ENCODE measurements at places on chromosomes 11 and 22.

DNA sequence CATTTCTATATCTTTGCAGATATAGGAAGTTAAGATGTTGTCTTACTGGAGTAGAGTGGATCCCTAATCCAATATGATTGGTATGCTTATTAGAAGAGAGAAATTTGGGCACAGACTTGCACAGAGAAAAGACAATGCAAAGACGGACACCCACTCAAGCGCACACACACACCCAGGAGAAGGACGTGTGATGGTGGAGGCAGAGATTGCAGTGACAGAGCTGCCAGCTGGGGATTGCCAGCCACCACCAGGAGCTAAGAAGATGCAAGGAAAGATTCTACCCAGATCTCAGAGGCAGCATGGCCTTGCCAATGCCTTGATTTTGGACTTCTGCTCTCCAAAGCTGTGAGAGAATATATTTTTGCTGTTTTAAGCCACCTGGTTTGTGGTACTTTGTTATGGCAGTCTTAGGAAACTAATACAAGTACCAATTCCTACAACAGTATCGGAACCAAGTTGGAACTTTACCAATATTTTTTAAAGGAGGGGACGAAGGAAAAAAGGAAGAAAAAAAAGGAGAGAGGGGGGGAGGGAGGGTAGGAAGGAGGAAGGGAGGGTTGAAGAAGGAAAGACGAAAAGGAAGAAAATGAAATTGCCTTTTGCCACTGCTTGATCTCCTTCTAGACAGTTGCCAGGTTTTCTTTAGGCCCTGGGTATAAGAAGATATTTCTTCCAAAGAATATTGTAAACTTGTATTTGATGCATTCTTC, 334.0 kb downstream of the BUD13 start:
- no peak for DNase-seq

DNA sequence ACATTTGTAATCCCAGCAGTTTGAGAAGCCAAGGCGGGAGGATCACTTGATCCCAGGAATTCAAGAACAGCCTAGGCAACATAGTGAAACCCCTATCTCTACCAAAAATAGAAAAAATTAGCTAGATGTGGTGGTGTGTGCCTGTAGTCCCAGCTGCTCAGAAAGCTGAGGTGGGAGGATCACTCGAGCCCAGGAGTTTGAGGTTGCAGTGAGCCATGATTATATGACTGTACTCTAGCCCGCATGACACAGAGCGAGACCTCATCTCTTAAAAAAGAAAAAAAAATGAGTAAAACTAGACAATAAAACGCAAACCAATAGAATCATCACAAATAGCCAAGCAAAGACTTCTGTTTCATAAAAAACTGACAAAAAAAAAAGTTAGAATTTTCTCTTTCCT, 21.8 kb downstream of the NUCB2 start:
- DNase-seq, result no peak

DNA sequence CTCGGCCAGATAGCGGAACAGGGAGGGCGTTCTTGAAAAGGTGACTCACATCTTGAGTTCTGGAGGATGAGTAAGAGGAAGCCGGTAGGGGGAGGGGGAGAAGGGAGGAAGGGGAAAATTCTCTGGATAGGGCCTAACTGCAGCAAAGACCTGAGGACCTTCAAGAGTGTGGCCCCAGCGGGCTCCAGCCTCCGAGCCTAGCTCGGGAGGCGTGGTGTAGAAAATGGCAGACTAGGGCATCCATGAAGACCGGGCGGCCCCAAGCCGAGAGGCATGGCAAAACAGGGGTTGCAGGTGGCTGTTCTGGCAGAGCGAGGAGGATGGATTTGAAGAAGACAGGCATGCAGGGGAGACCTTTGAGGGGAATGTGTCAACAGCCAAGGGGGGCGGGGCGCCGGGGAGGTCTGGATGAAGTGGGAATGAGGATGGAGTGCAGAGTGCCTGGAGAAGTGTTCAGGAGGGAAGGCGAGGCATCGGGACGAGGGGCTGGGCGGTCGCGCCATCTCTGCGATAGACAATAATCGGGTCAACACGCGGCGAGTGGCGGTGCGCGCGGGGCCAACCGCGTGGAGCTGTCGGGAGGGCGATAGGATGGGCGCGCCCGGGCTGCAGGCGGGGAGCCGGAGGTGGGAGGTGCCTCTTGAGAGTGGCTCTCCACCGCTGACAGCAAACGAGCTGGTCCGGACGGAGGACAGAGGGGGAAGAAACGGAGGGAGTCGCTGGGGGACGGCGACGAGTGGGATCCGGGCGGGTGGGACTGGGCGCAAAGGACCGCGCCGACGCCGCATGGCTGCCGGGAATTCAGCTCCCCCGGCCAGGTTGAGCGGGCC, 40.0 kb upstream of the CREB3L1 start:
- peak; percentile 85 for DNase-seq

GRCh38 chr22:31692186-31692886, 30.3 kb upstream of the PISD start:
- DNase-seq, result no peak

- DNase-seq, result no peak
Measured at GRCh38 chr11:67054836-67055523, 1.7 kb upstream of the RHOD start.

DNA sequence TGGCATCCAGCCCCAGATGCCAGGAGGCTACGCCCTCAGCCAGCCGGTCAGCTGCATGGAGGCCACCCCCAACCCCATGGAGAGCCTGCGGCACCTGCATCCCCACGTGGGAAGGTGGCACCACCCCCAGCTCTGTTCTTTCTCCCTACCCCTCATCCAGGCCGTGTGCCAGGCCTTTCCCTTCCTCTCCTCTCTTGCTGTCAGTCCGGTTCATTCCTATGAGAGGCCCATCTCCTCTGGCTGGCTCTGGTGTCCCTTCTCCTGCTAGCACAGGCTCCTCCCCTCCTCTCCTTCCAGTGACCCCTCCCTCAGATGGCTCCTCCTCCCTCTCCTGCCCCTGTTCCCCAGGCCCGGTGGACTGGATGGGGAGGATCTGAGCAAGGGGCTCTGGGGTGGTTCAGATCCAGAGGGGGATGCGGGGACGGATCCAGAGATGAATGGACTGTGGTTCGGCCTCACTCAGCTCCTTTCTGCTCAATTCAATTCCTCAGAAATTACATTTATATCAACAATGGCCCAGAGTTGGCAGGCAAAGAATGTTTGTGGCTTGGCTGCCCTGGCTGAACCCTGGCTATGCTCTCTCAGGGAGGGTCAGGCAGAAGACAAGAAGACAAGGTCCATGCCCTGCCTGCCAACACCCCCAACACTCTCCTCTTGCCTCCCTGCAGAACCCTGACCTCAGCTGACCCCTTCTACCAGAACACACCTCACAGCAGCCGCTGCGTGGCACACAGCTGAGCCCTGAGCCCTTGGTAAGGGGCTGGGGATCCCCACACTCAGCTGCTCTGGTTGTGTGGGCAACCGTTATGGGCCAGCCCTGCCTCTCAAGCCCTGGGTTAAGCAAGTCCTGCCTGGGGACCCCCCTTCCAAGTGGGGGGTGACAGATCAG, 18.5 kb upstream of the LRRC10B start:
- DNase-seq, result no peak

GRCh38 chr22:35552196-35552842, 11.7 kb downstream of the RASD2 start:
- no peak for DNase-seq
